ENCODE measurements at places on chromosomes 7 and 10.

DNA sequence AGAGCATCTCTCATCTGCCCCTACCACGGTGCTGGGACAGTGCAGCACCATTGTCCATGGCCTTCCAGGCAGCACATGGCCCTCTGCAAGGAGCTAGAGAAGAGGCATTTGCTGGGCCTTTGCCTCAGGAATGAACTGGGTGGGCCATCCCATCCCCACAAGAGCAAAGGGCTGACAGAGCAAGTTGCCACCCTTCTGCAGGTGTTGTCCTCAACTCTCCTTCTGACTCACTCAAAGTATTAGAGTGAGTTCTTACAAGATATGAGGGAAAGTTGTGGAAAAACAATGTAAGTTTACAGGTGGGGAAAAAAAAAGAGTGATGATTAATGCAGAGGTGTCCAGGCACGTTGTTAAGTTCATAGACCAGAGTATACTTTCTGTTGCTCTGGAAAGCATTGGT is 261.2 kb downstream of the SKIDA1 start:
- DNase-seq = no peak

GRCh38 chr7:121575194-121575765 is 179.2 kb upstream of the FAM3C start:
- no peak for DNase-seq

DNA sequence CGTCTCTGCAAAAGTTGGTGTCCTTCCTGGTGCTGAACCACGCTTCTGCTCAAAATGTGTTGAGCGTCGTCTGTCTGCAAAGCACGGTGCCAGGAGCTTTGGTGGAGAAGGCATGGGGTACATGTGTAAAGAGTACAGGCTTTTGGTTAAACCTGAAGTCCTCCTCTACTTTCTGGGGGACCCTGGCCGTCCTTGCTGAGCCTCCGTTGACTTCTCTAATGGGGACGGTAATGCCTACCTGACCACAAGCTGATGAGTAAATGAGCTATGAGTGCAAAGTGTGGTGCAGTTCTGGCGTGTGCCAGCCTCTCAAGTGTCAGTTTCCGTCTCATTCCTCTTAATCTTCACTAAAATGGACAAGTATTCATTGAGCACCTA is 527 bp upstream of the HERPUD2 start:
- DNase-seq = no peak

GRCh38 chr7:73509463-73509862 is 12.6 kb downstream of the BAZ1B start:
- DNase-seq = no peak

DNA sequence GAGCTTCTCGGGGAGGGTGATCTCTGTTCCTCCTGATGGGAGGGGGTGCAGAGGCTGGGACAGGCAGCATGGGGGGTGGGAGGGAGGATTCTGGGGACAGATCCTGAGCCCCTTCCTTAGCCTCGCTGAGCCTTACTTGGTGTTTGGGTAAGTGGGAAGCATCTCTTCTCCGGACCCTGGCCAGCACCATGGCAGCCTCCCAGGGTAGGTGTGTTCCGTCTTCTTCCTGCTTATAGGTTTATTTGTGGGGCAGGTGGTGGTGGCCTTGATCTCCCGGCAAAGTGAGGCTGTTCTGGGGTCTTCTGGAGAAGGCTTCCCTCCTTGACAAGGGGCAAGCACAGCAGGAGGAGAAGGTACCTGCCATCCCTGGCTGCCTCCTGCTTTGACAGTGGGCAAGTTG is 226.9 kb downstream of the GLRX3 start:
- no peak for DNase-seq

Data from stimulated activated CD4-positive, alpha-beta T cell treated with anti-CD3 and anti-CD28 coated beads, Interleukin-1b, Interleukin-23, amount 100 ng/mL, for 1 hour (primary cell).